ENCODE measurements at places on chromosomes 5 and 9.

GRCh38 chr9:98570055-98570454, 138.7 kb downstream of the GABBR2 start:
- DNase-seq, result no peak

DNA sequence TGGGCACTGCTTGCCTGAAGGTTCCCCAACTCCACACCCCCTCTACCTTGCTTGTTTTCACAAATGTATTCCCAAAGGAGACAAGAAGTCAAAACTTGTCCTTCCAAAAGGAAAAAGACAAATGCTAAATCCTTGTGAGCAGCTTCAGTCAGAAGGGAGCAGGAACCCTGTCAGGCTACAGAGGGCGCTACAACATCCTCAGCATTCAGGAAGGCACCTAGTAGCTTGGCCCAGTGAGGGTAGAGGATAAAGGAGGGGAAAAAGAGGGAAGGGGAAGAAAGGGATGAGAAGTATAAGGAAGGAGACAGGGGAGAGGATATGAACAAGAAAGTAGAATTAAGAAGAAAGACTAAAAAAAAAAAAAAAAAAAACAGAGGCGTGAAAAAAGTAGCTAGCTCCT, 97.5 kb downstream of the MLLT3 start:
- DNase-seq, result no peak

GRCh38 chr9:83681490-83681889, 26.3 kb downstream of the UBQLN1 start:
- DNase-seq, result no peak

GRCh38 chr9:16575986-16576245, 294.6 kb downstream of the BNC2 start:
- DNase-seq, result no peak

DNA sequence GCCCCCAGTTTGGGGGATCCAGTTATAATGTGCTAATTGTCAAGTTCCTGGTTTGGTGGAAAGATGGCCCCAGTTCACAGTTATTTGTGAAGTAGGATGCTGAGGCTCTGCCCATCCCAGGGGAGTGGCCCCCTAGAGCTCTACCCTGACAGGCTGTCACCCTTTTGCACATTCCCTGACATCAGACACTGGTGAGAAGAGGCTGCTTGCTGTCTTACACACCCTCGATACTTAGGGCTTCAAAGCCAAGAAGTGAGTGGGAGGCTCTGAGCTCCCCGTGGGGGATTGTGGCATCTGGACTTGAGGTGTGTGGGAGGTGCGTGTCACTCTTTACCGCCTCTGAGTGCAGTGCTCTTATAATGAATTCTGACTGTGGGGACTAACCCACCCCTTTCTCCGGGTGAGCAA, 168.5 kb downstream of the DOCK2 start:
- peak; percentile 66 for DNase-seq

DNA sequence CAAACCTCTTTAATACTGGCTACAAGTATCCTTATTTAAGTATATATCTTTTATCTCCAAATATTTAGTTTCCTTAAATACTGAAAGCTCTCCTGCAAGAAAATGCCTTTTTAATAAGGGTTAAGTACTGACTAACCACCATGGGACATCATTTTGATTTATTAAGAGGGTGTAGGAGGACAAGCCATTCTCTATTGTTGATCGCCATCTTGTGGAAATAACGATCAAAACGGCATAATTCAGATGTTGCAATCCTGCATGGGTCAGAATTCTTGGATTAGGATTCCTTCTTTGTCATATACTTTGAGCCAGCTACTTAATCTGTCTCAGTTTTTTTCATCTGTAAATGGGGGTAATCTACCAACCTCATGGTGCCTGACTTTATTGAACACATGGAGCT, 28.7 kb upstream of the C5orf46 start:
- no peak for DNase-seq

DNA sequence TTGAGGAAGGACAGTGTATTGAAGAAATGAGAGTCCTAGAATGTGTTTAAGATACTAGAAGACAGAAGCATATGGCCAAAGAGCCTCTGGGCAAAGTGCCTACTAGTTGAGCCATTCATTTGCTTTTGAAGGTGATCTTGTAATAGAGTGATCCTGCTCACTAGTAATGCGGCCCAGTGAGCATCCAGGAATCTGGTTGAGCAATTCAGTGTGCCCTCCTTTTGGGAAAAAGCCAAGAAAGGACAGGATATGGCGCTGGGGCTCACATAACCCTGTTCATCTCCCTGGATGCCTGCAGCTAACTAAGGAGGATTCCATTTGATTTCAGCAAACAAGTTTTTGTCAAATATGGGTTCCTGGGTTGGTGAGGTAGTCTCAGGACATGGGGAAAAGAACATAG, 16.3 kb downstream of the ADAM19 start:
- no peak for DNase-seq

- DNase-seq, result no peak
These were observed 9.6 kb upstream of the LNPEP start for GRCh38 chr5:96926276-96926675.

DNA sequence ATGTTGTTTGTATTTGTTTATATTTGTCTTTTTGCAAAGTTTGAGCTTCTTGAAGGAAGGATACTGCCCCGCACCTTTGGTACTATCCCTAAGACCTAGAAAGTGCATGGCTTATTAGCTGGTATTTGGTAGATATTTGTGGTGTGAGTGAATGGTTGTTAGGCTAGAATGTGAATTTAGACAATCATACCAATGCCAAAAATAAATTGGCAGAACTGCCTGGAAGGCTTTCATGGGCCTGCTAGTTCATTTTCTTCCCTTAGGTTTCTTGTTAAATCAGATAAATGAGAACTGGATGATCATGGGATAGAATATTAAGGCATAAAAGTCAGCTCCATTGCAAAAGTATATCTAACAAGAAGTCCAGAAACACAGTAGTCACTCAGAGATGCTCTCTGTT, 147.5 kb upstream of the TSLP start:
- DNase-seq, result no peak

DNA sequence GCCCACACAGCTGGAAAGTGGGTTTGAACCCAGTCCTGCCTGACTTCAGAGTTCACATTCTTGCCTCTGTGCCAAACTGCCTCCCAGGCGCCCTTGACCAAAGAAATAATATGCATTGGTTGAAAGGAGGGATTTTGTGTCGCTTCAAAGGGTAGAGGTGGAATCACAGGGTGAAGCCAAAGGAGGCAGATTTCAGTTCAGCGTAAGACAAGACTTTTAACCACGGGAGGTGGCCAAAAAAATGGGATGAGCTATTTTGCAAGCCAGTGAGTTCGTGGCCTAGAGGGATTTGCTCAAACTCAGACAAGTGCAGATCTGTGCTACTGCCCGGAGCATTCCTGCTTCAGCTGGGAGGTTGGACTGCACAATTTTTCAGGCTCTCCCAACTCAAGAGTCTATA, 57.6 kb upstream of the RANBP3L start:
- DNase-seq, result no peak

DNA sequence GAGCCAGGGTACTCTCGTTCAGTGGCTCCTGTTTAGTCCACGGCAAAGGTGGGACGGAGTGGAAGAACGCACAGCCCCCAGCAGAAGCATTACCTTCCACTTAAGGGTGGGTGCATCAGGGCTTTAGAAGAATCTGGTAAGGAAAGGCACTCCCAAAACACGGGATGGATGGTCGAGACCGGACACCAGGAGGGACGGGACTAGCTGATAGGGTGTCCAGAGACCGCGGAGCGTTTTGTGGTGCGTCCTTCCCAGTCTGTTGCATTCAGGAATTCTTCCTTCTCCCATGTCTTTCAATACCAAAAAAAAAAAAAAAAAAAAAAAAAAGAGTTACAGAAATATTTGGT, 545 bp upstream of the CTSV start:
- DNase-seq, result no peak

- DNase-seq, result no peak
These were observed 1639.4 kb upstream of the C9orf72 start for GRCh38 chr9:29212397-29213387.

- no peak for DNase-seq
These were observed 28.1 kb downstream of the ZNF608 start for GRCh38 chr5:124718380-124718789.

DNA sequence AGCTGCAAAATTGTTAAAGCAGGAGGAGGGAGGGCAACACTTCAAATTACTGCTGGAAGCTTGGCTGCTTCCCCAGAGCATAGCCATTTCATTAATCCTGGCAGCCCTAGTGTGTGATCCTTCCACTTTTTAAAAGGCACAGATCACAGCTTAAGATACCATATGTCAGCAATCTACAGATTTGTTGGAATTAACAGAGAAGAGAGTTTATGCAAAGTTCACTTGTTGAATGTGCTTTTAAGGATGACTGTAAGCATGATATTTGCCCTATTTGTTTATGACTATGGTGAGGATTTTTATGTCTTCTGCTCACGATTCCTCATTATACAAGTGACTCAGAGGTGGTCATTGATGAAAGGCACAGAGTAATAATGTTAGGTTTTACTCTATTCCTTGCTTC, 156.0 kb upstream of the CDKN2B start:
- DNase-seq, result no peak

DNA sequence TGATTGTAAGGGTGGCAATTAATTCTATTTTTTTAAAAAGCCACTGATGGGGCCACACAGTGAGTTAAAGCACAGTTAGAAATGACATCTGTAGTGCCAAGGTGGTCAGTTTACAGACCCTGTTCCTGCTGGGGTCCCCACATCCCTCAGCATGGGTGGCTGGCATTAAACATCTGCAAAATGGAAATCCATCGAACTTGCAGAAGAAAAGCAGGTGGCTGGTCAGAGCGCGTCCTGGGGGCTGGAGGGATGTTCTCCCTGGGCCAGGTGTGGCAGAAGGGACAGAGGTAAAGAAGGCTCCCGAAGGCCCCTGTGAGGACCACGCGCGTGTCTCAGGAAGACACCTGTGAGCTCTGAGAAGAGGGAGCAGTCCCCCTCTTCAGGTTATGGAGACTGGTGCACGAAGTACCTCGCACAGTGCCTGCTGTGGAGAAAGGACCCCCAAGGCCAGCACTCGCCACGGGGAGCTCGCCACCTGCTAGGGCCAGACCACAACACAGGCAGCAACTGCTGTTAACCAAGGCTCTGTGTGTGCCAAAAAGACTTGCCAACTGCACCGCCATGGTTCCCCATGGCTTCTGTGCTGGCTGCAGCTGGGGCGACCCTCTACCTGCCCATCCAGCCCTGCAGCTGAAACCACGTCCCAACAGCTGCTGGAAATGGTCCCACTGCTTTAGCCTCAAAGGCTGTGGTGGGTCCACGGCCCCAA, 65.2 kb downstream of the RASGEF1C start:
- no peak for DNase-seq

GRCh38 chr9:14031810-14032209, 282.1 kb downstream of the NFIB start:
- DNase-seq, result no peak

DNA sequence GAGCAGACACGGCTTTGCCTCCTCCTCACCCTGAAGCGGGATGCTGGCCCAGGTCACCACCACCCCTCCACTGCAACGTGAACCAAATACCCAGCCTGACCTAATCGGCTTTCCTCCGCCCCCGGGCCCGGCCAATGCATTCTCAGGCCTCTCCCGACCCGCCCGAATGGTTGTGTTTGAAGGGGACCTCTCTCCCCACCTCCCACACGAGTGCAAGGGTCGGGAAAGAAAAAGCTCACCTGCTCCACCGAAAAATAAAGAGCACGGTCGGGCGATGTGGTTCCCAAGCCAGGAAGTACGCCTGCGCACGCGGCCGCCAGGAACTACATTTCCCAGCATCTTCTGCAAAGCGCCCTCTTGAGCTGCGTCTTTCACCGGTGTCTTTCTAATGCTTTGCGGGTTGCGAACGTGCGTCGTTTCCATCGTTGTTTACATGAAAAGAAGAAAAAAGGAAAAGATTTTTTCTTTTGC, at the start of gene ZNF883:
Gene ZNF883, minus strand, starts transcription at position 282 of the 471 bp plus-strand sequence.
- DNase-seq, result peak; percentile 26
